ENCODE measurements at places on chromosomes 7 and 10.

GRCh38 chr10:48507933-48508790 is 96.7 kb downstream of the ARHGAP22 start:
- DNase-seq, result no peak

- DNase-seq, result no peak
Observed at GRCh38 chr10:24901686-24902399, 50.6 kb downstream of the PRTFDC1 start.

DNA sequence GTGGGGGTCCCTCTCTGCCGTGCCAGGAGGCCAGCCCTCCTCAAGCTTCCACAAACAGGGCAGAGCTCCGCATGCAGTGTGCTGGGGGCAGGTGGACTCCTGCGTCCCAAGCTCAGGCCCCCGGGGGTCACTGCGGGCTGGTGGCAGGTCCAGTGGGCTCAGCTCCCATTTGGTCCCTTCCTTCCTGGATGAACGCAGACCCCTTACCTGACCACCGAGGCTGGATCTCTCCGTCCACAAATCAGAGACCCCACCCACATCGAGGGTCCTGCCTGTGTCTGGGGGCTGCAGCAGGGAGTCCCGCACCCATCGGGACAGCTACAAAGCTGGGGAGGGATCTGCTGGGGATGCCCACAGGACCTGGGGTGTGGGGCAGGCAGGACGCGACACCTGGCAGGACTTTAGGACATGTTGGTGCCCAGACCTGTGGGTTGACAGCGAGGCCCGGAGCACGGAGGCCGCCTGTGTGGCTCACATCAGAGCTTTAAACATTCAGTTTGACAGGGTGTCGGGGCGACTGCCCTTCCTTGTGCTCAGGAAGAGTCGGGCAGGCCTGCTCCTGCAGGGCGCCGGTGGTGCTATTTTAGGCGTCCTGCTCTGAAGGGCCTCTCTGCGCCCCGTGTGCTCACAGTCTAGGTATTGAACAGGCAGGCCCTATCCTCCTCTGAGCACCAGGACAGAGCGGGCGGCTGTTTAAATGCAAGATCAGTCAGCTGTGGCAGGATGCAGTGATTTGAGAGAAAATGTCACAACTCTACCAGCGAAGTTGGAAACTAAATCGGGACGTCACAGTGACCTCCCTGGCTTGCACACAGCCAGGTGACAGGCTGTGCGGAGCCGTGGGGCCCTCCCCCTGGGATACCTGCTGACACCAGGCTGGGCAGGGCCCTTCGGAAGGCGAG is 15.9 kb upstream of the CFAP46 start:
- DNase-seq, result no peak

DNA sequence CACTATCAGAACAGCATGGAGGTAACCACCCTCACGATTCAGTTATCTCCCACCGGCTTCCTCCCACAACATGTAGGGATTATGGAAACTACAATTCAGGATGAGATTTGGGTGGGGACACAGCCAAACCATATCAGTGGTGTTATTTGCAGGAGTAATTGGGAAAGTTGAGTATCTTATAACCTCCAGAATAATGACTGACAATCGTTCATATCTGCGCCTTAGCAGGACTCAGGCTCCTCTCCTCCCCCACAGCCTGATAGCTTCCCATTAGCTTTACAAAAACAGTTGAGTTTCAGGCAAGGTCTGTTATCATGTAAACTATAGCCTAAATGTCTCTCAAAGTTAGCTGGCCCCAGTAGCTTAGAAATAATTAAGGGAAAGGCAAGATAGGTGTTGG is 3.4 kb upstream of the ERCC6 start:
- DNase-seq, result no peak

GRCh38 chr10:86486856-86487255 is 34.7 kb downstream of the WAPL start:
- no peak for DNase-seq

- peak; percentile 33 for DNase-seq
Observed at GRCh38 chr7:113086431-113086888, at the start of gene GPR85. Gene GPR85, minus strand, starts transcription at chr7:113086827. Its CDS starts 2,106 bp downstream, at chr7:113084721.

- DNase-seq, result no peak
Observed at GRCh38 chr7:147406521-147407135, 1183.9 kb upstream of the C7orf33 start.

GRCh38 chr10:110524179-110524858 is 26.6 kb downstream of the DUSP5 start:
- DNase-seq, result no peak

DNA sequence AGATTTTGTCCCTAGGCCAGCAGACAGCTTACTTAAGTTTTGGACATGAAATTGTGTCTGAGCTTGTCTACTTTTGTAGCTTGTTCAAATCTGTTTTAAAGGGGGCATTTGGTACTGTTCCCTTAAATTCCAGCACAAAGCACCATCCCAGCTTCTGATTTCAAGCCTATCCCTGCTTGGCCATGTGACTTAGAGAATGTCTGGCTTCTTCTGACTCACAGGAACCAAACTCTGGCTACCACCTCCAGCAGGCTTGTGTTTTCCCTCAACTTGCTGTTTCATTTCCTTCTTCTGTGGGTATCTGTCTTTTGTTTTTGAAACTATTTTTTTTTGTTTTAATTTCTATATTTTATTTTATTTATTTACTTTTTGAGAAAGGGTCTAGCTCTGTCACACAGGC is 97.9 kb upstream of the FZD8 start:
- no peak for DNase-seq

DNA sequence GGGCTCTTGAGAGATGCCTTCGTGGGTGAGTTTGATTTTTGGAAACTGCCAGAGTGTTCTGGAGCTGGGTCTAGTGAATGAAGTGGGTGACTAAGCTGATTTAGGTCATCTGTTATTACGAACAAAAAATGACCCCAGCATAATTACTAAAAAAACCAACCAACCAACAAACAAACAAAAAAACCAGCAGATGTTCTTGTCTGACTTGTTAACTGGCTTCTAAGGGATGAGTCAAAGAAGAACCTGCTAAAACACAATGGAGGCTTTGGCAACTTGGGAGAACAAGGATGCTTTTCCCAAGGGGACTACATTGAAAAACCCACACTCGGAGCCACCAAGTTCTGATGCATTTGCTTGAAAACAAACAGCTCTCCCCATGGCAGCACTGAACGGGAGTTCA is 11.5 kb downstream of the TACR2 start:
- DNase-seq, result no peak

GRCh38 chr10:98619446-98619845 is 172.7 kb upstream of the HPS1 start:
- DNase-seq, result no peak

DNA sequence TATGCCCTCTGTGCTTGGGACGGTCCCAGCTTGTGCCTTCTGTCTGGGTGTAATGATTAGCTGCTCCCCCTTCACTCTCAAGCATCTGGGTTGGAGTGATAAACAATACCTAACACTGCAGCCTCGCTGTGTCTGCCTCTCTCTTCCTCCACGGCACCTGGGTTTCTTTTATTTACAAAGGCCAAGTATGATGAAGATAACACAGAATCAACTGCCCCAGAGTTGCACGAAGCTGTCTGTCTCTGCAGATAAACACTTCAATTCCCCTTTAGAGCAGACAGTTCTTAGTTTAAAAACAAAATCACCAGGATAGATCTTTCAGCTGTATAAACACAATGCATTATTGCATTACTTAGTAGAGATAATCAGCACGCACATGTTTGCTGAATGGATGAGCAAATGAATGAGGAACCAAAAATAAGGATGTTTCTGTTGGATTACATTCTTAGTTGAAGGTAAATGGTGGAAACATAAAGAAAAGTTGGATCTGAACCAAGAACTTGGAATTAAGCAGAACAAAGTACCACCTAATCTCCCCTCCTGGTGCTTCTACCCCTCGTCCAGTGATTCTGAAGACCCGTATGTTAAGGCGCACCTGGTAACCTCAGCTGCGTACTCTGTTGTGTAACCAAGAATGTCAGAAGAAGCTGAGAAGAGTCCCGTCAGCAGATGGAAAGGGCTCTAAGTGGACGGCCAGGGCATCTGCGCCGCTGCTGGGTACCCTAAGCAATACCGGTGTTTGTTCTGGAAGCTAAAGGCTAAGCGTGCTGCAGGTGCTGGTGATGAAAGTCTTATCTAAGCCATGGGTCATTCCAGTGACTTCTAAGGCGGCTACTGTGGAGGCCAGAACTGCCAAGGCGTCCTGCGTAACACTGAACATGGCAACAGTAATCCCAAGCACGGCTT is 26.6 kb downstream of the INSIG1 start:
- no peak for DNase-seq

All from NCI-H187 (cell line).